SK-N-SH treated with all-trans-retinoic acid at 6 μM for 48 hours (cell line): ENCODE measurements at places on chromosomes 4 and X.

- no peak for ATAC-seq
These were observed 2.3 kb upstream of the BTC start for GRCh38 chr4:74796631-74797030.

- no peak for ATAC-seq
These were observed 321.5 kb downstream of the NLGN4X start for GRCh38 chrX:5907207-5907606.

DNA sequence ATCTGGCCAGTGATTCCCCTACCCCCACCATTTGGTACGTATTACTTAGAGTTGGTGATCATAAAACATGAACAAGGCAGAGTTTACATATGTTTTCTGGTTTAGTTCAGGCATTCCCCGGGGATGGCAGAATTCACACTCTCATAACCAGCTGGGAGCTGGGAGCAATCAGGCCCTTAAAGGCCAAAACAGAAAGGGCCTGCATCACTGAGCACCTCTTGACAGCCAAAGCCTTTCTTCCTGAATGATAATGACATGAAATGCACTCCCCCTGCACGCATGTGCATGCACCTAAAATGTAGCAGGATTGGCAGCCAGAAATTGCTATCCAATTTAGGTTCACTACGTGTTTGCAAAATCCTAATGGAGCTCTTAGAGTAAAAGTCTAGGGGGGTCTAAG is 235.4 kb downstream of the GPC3 start:
- ATAC-seq = no peak

DNA sequence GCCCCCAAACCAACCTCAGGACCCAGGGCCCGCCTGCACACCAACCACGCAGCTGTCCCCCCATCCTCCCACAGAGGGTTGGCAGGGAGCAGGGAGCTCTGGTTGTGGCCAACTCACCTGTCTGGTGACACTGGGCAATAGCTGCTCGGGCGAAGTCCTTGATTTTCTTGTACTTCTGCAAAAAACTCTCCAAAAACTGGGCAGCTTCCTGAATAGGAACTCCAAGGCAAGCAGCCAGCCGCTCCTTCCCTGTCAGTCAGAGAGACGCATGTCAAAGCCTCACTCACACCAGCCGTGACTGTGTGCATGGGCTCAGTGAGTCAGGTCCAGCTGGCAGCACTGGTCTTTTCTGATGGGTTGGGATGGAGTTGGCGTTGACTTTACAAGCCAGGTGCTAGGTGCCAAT is 26.4 kb downstream of the NAT8L start:
- ATAC-seq = no peak

- no peak for ATAC-seq
These were observed 9.9 kb downstream of the ABCG2 start for GRCh38 chr4:88148560-88148959.

- no peak for ATAC-seq
These were observed 8.5 kb downstream of the COL25A1 start for GRCh38 chr4:109294006-109294405.

GRCh38 chrX:116111934-116112595 is 58.5 kb upstream of the AGTR2 start:
- ATAC-seq = no peak

DNA sequence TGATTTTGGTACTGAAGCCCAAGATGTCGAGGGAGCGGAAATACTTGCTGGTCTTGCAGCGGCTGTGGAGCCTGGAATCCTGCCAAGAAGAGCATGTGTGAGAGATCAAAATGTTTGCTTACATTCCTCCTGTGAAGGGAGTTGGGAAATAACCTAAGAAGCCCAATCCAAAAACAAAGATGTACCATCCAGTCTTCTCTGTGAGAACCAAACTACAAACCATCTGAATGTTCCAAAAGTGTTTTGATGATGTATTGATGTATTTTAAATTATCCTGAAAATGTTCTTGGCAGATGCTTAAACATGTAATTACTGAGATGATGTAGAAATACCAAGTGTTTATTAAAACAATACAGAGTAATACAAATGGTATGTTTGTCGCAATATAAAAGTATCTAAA is 10.1 kb upstream of the ADH1A start:
- ATAC-seq = no peak

GRCh38 chrX:103017542-103017941 is 46.4 kb downstream of the BEX1 start:
- ATAC-seq = no peak

- no peak for ATAC-seq
These were observed 86.5 kb upstream of the EGFL6 start for GRCh38 chrX:13482746-13483541.

DNA sequence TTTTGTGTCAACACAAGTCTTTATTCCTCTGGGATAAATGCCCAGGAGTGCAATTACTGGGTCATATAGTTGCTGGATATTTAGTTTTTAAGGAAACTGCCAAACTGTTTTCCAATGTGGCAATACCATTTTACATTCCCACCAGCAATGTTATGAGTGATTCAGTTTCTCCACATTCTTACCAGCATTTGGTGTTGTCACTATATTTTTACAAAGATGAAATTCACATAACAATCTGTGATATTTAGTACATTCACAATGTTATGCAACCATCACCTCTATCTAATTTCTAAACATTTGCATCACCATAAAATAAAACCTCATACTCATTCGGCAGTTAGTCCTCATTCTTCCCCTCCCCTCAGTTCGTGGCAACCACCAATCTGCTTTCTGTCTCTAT is 75.0 kb downstream of the MAMLD1 start:
- no peak for ATAC-seq

DNA sequence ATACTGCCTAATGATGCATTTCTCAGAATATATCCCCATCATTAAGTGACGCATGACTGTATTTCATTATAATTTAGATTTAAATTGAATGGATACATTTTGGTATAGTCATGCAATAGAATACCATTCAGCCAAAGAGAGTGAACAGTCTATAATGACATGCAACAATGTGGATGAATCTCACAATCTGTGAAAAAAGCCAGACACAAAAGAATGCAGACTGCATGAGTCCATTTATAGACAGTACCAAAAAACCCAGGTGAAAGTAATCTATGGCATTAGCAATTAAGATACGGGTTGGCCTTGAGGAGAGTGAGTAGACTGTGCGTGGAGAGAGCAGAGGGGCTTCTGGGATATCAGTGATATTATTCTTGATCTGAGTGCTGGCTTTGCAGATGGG is 239.7 kb upstream of the PGRMC2 start:
- no peak; the same call in 2 of the 3 replicates for ATAC-seq

DNA sequence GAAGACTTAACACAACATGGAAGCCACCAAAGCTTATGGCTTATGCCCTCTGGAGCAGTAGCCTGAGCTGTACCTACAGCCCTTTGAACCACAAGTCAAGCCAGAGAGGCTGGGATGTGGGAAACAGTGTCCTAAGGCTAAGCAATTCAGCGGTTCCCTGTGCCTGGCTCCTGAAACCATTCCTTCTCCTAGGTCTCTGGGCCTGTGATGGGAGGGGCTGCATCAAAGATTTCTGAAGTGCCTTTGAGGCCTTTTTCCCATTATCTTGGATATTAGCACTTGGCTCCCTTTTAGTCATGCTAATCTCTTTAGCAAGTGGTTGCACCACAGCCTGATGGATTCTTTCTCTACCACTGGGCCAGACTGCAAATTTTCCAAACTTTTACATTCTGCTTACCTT is 140.5 kb upstream of the NUDT10 start:
- no peak for ATAC-seq
